CD4-positive, alpha-beta T cell treated with Interleukin-1 beta for 1 hour (primary cell): ENCODE measurements at places on chromosomes 7 and 10.

- no peak for DNase-seq
Observed at GRCh38 chr10:54900584-54900983, 99.6 kb upstream of the PCDH15 start.

- no peak for DNase-seq
Observed at GRCh38 chr7:155722118-155722517, 77.7 kb downstream of the RBM33 start.

DNA sequence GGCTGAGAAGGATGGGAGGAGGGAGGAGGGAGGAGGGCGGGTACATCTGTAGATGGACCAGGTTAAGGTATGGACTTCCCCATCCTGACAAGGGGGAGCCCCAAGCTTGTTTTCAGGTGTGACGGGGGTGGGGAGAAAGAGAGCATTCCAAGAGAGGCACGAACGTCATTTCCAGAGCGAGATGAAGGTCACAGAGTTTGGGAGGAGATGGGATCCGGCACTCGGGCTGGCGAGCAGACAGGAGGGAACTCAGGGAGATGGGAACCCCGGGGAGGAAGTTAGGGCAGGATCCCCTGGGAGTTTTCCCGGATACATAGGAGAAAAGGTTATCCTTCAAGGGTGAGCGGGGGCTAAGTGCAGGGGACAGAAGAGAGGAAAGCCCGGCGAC, 118.8 kb downstream of the CUX1 start:
- no peak for DNase-seq

- no peak for DNase-seq
Observed at GRCh38 chr7:87541648-87542047, 59.0 kb downstream of the ABCB1 start.

GRCh38 chr10:93218386-93218785, 144.7 kb downstream of the CYP26A1 start:
- no peak for DNase-seq

DNA sequence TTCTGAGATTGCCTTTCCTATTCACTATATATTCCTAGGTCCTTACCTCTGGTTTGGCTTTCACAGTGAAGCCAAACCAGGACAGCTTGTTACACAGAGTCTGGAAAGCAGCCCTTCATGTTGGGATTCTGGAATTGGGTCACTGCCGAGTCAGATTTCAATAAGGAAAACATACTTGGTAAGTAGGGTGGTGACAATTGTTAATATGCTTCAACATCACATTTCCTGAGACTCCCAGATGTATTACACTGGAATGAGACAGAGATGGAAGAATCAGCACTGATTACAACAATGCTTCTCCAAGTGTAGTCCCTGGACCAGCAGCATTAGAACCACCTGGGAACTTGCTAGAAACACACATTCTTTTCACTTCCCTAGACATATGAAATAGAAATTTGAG, 268.9 kb upstream of the SEMA3C start:
- DNase-seq = no peak

GRCh38 chr10:35172146-35172545, 45.5 kb downstream of the CREM start:
- no peak for DNase-seq

DNA sequence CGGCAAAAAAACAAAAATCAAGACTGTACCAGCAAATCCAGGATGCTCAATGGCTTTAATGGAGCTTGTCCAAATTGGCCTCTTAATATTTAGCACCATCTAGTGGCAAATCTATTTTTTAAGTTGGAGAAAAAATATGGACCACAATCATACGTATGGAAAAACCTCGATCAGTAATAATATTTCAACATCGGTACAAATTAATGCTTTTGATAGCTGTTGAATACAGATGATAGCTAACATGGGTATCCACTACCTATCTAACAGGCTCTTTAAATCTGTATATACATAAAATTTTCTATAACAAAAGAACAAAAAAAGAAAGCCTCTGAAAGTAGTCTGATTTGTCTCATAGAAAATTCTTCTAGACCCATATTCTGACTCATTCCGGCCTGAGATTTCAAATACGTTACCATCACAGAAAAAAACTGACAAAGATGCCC, 29.2 kb downstream of the COA1 start:
- no peak for DNase-seq

- DNase-seq = no peak
Observed at GRCh38 chr10:25758041-25758457, 176.0 kb upstream of the MYO3A start.

GRCh38 chr10:3829156-3830050, 44.4 kb upstream of the KLF6 start:
- DNase-seq = no peak

- DNase-seq = peak; percentile 60
Observed at GRCh38 chr10:96395931-96396877, 37.4 kb upstream of the OPALIN start.

DNA sequence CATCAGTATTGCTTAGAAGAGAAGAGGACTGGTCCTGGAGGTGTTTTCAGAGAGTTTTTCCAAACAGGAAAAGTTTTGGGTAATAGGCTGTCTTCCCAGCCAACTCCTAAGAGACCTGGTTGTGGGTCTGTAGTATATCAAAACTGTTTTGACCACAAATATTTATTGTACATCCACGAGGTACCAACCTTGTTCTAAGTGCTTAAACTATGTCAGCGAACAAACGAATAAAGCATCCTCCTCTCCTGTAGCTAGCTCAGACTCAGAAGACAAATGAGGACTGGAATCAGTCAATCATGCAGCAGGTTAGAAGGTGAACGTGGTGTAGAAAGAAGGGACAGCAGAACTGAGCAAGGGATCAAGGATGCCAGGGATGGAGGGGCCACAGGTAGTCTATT, 61.6 kb upstream of the MKI67 start:
- DNase-seq = no peak

DNA sequence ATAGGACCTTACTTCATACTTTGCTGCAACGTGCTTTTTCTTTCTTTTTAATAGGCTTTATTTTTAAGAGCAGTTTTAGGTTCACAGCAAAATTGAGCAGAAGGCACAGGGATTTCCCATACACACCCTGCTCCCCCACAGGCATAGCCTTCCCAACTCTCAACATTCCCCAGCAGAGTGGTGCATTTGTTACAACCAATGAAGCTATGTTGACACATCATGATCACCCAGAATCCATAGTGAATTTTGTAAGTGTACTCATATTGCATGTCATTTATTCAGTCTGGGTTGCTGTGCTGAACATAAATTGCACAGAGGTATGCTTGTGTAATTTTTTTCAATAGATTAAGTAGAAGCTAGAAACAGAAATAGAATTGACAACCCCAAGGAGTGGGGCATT, 327.3 kb downstream of the INHBA start:
- DNase-seq = no peak

GRCh38 chr10:55630491-55631056, 730.5 kb downstream of the ZWINT start:
- no peak for DNase-seq

- peak; percentile 63 for DNase-seq
Observed at GRCh38 chr7:131188367-131189339, 139.0 kb upstream of the MKLN1 start.

GRCh38 chr7:138776166-138776833, 21.5 kb upstream of the TMEM213 start:
- DNase-seq = no peak

DNA sequence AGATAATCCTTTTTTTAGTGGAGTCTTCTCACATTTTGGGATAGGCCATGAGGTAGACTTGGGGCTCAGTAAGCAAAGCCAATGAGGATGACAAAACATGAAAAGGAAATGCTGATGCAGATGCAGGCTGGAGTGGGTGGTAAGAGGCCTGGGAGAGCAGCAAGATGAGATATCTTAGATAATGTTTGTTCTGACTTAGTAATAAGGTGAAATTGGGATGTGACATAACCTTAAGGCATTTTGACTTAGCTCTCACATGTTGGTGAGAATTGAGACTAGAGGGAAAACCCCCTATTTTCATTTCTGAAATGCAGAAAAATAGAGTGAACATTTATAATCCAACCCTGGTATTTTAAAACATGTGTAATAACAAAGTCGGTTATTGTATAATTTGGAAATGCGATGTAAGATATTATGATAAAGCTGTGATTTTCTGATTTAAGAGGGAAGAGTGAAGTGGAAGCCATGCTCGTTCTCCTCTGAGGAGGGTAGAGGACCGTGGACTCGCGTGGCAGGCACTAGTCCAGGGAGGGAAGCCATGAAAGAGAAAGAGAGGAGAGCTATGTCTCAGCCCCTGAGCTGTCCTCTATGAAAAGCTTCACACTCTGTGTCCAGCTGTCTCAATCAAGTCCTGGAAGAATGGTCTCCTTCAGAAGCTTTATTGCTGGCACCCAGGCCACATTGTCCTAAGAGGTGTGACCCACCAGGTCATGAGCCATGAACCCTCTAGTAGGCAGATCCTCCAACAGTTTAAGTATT, 57.3 kb downstream of the ST7 start:
- DNase-seq = no peak

GRCh38 chr7:78172933-78173591, 374.5 kb downstream of the PHTF2 start:
- no peak for DNase-seq

DNA sequence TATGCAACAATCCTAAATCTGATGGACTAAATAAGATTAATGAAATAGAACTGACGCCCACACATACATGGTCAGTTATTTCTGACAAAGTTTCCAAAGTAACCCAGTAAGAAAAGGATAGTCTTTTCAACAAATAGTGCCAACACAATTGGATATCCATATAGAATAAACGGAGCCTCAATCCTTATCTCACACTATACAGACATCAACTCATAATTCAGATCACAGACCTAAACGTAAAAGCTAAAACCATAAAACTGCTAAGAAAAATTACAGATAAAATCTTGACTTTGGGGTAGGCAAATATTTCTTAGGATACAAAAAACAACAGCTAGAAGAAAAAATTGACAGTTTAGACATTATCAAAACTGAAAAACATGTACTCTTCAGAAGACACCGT, 8.5 kb downstream of the CACUL1 start:
- DNase-seq = no peak

DNA sequence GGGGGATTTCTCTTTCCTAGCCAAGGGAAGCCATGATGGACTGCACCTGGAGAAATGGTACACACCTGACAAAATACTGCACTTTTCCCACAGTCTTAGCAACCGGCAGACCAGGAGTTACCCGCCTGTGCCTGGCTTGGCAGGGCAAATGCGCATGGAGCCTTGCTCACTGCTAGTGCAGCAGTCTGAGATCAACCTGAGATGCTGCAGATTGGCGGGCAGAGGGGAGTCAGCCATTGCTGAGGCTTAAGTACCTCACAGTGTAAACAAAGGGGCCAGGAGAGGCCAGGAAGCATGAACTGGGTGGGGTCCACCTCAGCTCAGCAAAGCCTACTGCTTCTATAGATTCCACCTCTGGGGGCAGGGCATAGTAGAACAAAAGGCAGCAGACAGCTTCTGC, 49.4 kb downstream of the OR13A1 start:
- no peak for DNase-seq

GRCh38 chr7:101951757-101952156, 134.3 kb downstream of the CUX1 start:
- DNase-seq = no peak

- peak; percentile 45 for DNase-seq
Observed at GRCh38 chr7:98745722-98746318, 124.0 kb downstream of the TMEM130 start.

DNA sequence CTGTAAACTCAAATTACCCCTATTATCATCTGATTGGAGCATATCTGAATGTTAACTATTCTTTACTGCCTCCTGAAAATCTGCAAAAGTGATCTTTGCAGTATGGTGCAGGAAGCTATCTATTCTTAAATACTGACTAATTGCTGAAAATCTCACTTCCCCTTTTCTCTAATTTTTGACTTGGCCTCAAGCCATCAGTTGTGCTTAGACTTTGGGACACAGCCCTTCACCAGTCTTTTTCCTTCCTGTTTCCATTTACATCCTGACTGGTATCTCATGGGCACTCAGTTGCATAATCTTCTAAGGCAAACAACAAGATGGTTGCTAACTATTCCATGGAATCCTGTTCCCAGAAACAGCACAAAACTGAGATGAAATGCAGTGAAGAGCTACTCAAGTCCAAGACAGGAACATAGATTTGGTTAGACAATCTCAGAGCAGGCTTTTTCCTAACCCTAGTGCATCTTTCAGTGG, 228.5 kb downstream of the SORCS1 start:
- no peak for DNase-seq

- no peak for DNase-seq
Observed at GRCh38 chr10:47076949-47077361, 165.7 kb downstream of the PTPN20 start.

DNA sequence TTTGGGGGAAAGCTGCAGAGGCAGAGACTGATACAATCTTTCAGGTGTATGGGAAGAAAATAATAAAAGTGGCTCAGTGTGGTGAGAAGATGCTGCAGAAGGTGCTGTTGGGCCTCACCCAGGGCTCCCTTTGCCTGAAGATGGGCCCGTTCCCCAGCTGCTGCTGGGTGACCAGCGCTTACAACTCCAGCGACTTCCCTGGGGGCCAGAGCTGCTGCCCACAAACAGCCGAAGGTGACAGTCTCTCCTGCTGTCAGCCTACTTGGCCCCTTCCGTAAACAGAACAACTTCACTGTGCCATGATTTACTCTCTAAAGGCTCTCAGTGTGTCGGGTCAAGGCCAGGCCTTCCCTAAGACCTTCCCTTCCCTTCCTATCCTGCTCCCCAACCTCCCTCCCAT, 93.6 kb upstream of the PCBD1 start:
- no peak for DNase-seq

DNA sequence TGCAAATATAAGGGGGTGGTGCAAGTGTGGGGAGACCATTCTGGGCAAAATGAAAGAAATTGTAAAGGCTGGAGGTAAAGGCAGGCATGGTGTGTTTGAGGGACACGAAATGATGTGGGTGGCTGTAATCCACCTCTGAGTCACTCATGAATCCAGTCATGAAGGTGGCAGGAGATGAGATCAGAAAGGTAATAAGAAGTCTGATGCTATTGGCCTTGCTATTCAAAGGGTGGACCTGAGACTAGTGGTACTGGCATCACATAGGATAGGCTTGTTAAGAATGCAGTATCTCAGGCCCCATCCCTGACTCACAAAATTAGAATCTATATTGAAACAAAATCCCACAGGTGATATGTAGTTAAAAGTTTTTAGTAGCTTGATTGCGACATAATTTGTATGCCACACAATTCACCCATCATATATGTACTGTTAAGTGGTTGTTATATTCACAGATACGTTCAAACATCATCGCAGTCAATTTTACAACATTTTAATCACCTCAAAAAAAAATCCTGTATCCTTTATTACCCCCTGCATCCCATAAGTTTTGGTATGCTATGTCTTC, 85.6 kb downstream of the ST8SIA6 start:
- DNase-seq = no peak

GRCh38 chr7:66099232-66099550, 15.5 kb upstream of the CRCP start:
- no peak for DNase-seq

DNA sequence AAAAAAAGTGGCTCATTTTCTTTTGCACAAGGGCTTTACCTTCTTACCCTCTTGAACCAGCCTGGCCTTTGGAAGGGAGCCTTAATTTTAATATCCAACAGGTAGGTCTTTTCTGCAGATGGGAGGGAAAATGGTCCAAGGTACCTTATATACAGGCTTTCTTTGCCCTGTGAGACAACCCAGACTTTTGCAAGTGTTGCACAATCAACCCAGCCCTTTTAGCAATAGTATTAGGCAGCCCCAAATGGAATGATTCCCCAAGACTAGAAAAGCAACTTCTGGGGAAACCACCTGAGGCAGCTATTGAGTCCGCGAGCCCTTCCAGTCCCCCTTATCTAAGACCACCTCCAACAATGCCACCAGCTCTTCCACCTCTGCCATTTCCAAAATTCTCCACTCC, 1138.3 kb downstream of the XPNPEP1 start:
- DNase-seq = no peak
